Type B pancreatic cell (in vitro differentiated cells): ENCODE measurements at places on chromosomes 3 and 15. TPM values are rescaled to one million over a fixed set of nuclear protein-coding genes. Genes with fewer than 3 reads are reported as not detected.

Gene CCNL1
- 145 and 233 TPM in 2 replicates for total RNA-seq

Gene RFX7
- 29.3 and 39.2 TPM in 2 replicates for total RNA-seq

Gene SIN3A
- total RNA-seq: 47.1 and 75.4 TPM in 2 replicates

Gene GP9
- total RNA-seq: not detected in 2 replicates

Gene SCAMP5
- 38.1 and 41.8 TPM in 2 replicates for total RNA-seq

Gene PLCL2
- 6.5 and 10.6 TPM in 2 replicates for total RNA-seq

Gene USP19
- 83.0 and 86.4 TPM in 2 replicates for total RNA-seq

DNA sequence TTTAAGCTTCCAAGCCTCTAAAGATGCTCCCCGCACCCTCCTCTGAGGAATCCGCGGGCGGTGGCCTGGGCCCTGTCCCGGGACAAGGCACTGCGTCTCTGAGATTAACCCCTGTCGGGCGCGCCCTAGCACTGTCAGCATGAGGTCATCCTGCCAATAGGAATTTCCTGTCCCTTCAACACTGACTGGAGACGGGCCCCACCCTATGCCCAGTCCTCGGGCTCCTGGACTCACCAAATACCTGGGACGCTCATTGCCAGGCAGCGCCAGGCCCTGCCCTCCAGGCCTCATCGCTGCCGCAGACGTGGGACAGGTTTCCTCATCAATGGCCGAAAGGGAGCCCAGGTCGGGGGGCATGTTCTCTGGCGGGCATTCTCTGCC, 67.6 kb upstream of the SH3GL3 start:
- H3K27me3 ChIP-seq: peaks cover 24% of the 10 kb centered on the region
- no peak overlapping the region for H3K4me3 ChIP-seq
- peaks cover 8% of the 10 kb centered on the region for H3K4me1 ChIP-seq
- no peak overlapping the region for H3K27ac ChIP-seq

DNA sequence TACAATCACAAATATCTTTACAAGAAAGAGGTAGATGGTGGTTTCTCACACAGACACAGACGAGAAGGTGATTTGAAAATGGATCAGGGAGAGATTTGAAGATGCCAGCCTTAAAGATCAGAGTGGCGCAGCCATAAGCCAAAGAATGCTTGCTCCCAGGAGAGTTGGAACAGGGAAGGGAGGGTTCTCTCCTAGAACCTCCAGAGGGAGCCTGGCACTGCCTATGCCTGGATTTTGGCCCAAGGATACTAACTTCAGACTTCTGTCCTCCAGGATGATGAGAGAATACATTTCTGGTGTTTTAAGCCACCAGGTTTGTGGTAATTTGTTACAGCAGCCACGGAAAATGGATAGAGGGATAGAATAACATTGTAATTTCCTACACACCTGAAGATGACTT, 279.1 kb downstream of the FAM43A start:
- peaks cover 20% of the 10 kb centered on the region for H3K27me3 ChIP-seq
- H3K36me3 ChIP-seq: no peaks in the 10 kb centered on the region

- H3K27ac ChIP-seq: no peak overlapping the region
- H3K4me3 ChIP-seq: no peak overlapping the region
- H3K4me1 ChIP-seq: peaks cover 37% of the 10 kb centered on the region
- H3K36me3 ChIP-seq: peaks cover 4% of the 10 kb centered on the region
- DNase-seq: no peak
Measured at GRCh38 chr3:37458162-37459120, 284.1 kb upstream of the LRRFIP2 start.

DNA sequence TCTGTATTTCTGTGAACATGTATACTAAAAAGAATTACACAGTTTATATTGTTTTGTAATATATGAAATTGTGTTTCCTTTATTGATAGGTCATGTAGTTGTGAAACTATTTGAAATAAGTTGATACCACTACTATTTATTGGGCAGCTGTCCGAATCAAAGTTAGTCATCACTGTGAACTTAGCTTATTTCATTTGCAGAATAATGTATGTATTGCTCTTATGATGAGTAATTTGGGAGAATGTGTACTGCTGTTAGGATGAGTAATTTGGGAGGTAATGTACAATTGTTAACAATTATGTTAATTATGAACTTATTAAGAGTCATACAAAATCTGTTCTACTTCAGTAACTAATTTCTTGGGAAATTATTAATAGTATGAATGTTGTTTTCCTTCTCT, 22.2 kb downstream of the FXR1 start:
- H3K36me3 ChIP-seq: peaks cover 17% of the 10 kb centered on the region
- H3K27me3 ChIP-seq: no peaks in the 10 kb centered on the region
- peaks cover 6% of the 10 kb centered on the region for H3K4me1 ChIP-seq
- no peak overlapping the region for H3K27ac ChIP-seq
- H3K4me3 ChIP-seq: no peak overlapping the region

DNA sequence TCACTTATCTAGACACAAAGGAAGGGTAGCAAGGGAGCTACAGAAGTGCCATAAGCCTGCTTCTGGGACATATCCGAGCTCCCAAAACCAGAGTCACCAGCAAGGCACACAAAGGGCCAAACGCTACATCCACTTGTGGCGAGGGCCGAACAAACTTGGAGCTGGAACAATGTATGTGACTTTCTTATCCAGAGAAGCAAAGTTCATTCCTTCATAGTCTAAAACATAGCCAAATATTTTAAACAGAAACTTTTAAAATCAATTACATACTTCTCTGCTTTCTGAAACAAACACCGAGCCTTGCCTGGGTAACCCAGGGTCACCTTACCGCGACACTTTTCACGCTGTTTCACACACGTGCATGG, 15.9 kb downstream of the ZXDC start:
- peaks cover 18% of the 10 kb centered on the region for H3K36me3 ChIP-seq
- no peak overlapping the region for H3K4me3 ChIP-seq
- no peak overlapping the region for H3K27ac ChIP-seq

DNA sequence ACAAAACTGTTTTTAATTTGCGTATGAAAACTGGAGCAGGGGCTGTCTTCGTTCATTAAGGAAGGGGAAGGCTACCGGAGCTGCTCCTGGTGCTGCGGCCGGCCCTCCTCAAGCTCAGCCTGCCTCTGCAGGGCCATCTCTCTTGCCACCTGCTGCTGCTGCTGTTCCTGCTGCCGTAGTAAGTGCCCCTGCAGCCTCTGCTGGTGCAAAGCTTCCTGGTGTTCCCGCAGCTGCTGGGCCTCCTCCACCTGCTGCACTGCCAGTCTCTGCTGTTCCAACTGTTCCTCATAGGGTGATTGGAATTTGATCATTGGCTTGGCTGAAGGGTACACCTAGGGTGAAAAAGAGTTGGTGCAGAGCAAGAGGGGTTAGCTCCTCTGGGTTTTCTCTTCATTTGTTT, 66.0 kb downstream of the GOLIM4 start:
- DNase-seq: no peak
- H3K4me1 ChIP-seq: peaks cover 3% of the 10 kb centered on the region
- no peak overlapping the region for H3K27ac ChIP-seq
- H3K36me3 ChIP-seq: peaks cover 45% of the 10 kb centered on the region
- H3K27me3 ChIP-seq: no peaks in the 10 kb centered on the region

- no peak for DNase-seq
- H3K4me1 ChIP-seq: no peaks in the 10 kb centered on the region
- H3K27me3 ChIP-seq: no peaks in the 10 kb centered on the region
- no peak overlapping the region for H3K27ac ChIP-seq
- H3K4me3 ChIP-seq: no peak overlapping the region
Measured at GRCh38 chr3:89908711-89909213, 801.3 kb downstream of the EPHA3 start.

DNA sequence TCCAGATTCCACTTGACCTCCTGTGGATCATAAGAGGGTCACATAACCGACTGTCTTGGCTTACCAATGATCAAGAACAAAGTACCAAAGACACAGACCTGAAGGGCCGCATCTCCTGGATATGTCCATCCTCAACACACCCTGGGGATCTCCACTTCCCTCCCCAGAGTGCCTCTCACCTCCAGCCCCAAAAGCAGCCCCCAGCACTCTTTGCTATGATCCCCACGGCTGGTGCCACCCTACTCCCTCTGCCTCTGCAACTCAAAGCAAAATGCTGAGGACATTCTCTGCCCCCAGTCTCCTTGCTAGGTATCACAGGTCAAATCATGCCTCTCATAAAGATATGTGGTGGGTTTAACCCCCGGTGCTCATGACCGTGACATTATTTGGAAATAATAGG, 32.7 kb downstream of the SLCO2A1 start:
- H3K4me3 ChIP-seq: no peak overlapping the region
- peaks cover 10% of the 10 kb centered on the region for H3K4me1 ChIP-seq
- no peaks in the 10 kb centered on the region for H3K36me3 ChIP-seq
- H3K27ac ChIP-seq: no peak overlapping the region
- H3K27me3 ChIP-seq: peaks cover 54% of the 10 kb centered on the region

- H3K4me3 ChIP-seq: peak overlapping the region; percentile 34
- peaks cover 19% of the 10 kb centered on the region for H3K4me1 ChIP-seq
- H3K27me3 ChIP-seq: no peaks in the 10 kb centered on the region
- peaks cover 5% of the 10 kb centered on the region for H3K36me3 ChIP-seq
- peak overlapping the region; percentile 27 for H3K27ac ChIP-seq
Measured at GRCh38 chr3:20064796-20065564, 24.7 kb downstream of the KAT2B start.
